ENCODE measurements at places on chromosomes 6 and 20.

DNA sequence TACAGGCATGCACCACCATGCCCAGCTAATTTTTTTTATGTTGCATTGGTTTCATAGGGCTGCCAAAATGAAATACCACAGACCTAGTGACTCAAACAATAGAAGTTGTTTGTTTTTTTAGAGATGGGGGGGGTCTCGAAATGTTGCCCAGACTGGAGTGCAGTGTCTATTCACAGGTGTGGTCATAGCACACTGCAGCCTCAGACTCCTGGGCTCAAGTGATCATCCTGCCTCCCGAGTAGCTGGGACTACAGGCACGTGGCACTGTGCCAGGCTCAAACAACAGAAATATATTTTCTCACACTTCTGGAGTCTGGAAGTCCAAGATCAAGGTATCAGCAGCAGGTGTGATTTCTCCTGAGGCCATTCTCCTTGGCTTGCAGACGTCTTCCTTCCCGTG is 6.6 kb upstream of the SLC16A10 start:
- DNase-seq, result no peak

DNA sequence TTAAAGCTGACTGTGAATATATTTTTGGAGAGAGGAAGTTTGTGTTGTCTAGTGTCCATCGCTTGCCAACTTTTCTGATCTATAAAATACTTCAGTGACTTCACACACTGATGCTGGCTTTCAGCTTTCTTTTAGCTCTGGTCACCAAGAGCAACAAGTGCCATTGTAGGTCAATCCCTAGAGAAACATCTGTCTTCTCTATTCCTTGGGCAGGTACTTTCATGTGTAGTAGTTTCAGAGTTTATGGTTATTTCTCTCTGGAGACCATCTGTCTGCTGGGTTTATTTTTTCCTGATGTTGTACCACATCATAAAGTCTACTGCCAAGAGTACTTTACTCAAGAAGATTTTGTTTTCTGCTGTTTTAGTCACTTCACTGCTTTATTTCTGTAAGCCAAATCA is 249.9 kb downstream of the KHDC1L start:
- DNase-seq, result no peak

GRCh38 chr6:121839896-121840295 is 404.4 kb downstream of the GJA1 start:
- no peak for DNase-seq

GRCh38 chr6:121439475-121439874 is 4.0 kb downstream of the GJA1 start:
- DNase-seq, result no peak

DNA sequence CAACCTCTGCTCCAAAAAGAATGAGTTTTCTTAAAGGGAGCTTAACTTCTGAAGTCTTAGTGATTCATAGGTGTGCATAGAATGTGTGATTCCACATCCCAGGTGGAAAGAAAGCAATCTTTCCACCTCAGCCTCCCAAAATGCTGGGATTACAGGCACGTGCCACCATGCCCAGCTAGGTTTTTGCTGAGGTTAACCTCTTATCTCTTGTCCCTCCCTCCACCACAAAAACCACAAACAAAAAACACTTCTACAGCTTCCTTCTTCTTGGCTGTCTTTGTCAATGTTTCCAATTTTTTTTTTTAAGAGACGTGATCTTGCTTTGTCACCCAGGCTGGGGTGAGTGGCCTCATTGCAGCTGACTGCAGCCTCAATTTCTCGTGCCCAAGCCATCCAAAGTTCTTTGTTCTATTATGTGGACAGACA is 8.1 kb upstream of the CSE1L start:
- no peak for DNase-seq

- no peak for DNase-seq
Observed at GRCh38 chr20:7503501-7503900, 436.8 kb downstream of the HAO1 start.

- no peak for DNase-seq
Observed at GRCh38 chr6:6683969-6684833, 95.7 kb downstream of the LY86 start.

DNA sequence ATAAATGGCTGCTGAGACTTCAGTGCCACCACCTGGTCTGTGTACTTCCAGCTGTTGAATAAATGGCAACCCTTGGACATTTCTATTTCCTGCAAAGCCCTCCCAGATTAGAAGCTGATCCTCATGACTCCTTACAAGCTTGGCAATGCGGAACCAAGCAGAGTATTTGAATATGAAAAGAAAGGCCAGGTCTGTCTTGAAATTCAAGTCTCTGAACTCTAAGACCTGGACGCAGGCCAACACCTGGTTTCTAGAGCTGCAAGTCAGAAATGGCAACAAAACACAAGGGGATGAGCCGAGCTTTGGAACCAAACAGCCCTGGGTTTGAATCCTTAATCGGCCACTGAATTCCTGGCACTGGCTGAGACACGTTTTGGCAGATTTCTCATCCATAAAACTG is 353.4 kb downstream of the PTPRT start:
- DNase-seq, result no peak

GRCh38 chr6:4564801-4565271 is 211.4 kb upstream of the CDYL start:
- DNase-seq, result no peak

- DNase-seq, result no peak
Observed at GRCh38 chr20:46850416-46850815, 44.2 kb upstream of the EYA2 start.

- no peak for DNase-seq
Observed at GRCh38 chr20:63503524-63503923, 4.6 kb upstream of the EEF1A2 start.

DNA sequence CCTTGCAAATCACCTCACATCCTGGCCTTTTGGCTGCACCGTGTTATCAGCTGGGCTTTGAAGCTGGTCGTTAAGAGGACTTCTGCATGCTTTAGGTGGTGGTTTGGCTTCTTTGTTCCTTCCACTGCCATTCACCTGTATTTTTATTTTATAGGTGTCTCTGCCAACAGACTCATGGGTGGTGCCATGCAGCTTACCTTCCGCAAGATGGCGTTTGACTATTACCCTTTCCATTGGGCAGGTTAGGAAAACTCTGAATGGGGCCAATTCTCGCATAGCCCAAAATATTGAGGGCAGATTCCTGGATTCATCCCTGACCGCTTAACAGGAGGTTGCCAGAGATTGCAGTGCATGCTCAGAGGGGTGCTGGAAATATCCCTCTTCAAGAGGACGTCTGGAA is 32.4 kb downstream of the TAF11 start:
- no peak for DNase-seq

DNA sequence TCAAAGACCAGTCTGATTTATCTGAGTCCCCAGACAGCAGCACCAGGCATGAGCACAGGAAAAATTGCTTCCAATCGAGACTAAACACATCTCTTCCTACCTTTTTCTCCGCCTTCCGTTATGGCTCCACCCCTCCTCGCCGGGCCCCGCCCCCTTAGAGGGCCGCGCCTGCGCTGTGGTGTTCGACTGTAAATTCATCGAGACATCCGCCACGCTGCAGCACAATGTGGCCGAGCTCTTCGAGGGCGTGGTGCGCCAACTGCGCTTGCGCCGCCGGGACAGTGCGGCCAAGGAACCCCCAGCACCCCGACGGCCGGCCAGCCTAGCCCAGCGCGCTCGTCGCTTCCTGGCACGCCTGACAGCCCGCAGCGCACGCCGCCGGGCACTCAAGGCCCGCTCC is 8.9 kb downstream of the REM1 start:
- DNase-seq, result no peak

DNA sequence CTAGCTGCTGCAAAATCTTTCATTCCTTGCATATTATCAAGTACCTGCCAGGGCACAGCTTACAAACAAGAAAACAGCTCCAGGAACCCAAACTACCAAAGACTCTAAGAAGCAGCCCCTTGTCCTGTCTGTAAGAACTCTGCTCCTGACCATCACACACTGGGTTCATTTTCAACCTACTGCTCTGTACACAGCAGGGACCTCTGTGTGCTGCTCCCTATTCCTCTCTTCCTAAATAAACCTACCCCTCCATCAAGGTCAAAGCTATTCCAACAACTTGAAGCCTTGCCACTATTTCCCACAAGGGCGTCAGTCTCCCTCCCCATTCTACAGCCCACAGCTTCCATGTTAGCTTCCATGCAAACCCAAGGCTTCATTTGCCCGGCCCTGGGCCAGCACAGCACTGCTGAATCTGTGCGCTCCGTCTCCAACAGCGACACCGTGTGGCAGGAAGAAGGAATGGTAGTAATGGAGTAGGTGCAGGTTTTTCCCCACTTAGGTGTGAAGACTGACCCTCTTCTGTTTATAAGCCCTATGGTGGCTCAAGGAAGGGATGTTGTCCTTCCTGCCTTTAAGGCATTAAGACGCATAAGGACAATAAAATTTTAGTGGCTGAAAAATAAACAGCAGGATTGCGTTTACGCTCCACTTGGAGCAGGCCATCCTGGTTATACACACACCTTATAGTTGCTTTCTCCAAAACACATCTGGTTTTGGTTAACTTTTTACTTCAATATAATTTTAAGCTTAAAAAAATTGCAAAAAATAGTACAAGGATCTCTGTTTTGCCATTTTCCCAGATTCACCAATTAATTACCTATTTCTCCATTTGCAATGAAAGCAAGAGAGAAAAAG is 115.2 kb upstream of the NXT1 start:
- peak; percentile 3 for DNase-seq

- no peak for DNase-seq
Observed at GRCh38 chr6:31490115-31490873, 7.7 kb upstream of the MICB start.

- DNase-seq, result no peak
Observed at GRCh38 chr20:5674176-5674660, 76.0 kb upstream of the SHLD1 start.

DNA sequence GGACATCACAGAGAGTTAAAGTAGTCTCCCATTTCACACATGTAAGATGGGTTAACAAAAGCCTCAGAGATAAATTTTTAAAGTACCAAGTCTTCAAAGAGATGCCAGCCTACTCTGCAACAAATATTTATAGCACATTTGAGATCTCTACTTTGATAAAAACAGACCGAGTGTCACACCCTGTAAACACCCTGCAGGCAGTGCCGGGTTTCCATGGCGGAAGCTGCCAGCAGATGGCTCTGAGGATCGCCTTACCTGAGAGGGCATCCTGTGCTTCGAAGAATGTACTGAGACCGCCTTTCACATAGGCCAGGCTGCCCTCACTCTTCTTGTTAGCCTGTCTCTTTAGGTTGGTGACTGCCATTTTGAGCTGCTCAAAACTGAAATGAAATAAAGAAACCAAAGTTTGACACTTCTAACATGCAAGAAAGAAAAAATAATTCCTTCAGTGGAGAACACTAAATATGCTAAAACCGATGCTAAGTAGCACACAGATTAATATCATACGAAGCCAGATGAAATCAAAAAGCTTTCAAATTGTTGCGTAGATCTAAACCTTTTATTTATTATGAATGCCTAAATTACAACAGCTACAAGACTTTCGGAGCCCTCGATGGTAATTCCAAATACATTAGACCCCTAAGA is 39.3 kb downstream of the HUS1B start:
- no peak for DNase-seq

DNA sequence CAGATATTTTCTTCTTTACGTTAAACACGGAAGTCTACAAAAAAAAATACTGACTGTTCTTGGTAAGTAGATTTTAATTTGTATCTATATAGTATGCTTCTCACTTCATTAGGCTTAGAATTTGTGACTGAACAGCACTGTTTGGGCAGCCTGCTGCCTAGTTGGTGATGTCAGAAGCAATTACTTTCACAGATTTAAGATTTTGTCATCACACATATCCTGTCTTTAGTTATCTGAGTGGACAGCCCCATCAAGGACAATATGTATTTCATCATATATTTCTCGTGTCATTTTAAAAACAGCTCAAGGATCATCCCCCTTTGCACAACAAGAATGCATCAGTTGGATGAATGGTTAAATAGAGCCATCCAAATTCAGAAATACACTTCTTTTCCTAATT is 338.4 kb upstream of the CITED2 start:
- DNase-seq, result no peak

DNA sequence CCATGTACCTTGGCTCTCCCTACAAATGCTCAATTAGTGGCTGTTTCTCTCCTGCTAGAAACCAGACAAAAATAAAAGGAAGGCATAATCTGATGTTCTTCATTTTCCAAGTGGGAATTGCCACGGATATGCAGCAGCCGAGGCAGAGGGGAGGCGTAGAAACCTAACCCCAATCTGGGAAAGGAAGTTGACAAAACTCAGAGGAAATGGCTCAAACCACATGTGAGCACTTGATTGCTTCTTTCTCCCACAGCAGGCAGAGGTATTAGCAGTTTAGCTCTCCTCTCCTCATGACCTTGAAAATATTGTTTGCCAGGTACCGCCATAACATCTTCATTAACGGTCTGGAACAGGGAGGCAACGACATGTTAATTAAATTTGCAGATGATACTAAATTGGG is 3.8 kb upstream of the MLN start:
- no peak for DNase-seq

- DNase-seq, result no peak
Observed at GRCh38 chr20:25738198-25738597, 41.5 kb upstream of the ZNF337 start.

GRCh38 chr6:120056085-120056484 is 706.5 kb upstream of the MAN1A1 start:
- no peak for DNase-seq

DNA sequence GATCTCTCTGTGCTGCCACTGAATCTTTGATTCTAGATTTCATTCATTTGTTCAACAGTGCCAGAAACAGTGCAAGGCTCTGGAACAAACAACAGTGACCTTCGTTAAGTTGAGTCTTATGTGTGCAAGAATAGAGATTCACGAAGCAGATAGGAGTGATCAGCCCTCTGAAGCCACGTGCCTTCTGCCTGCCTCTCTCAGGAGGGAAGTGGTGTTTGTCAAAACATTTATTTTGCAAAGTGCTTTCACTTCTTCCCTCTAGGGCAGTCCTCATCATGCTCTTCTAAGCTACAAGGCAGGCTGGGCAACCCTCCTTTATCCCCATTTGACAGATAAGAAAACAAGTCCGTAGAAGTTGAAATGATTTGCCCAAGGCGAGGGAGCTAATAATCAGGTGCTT is 204.3 kb downstream of the TFAP2C start:
- DNase-seq, result no peak

GRCh38 chr6:112307707-112308106 is 39.4 kb upstream of the RFPL4B start:
- DNase-seq, result no peak

GRCh38 chr6:105326833-105327770 is 75.8 kb downstream of the PREP start:
- no peak for DNase-seq

GRCh38 chr6:5004373-5005037 is 668 bp upstream of the RPP40 start:
- DNase-seq, result no peak

DNA sequence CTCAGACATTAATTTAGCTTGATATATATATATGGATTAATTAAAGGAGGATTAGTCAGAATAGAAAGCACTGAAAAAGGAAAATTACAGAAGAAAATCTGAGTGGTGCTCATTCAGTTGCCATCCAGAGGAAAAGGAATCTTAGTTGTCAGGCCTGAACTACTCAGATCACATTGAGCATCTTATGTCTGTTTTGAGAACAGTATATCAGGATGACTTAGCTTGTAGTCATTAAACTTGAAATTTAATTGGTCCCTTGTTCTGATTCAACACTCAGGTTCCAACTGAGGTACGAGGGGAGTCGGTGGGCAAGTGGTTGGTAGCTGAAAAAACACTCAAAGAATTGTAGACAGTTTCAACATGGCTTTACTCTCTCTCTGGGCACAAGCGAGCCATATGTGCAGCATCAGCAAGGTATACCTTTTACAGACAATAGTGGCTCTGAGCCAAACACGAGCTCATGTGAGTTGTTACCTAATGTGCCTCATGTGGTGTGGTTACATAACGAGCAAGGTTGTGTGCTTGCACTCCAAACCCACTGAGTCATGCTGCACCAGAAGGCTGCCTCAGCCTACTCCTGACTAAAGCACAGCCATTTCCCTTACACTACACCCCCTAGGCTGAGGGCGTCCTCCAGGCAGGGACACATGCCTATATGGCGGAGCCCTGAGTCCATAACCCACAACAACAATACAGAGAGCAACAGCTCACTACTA is 73.0 kb upstream of the HMGN3 start:
- DNase-seq, result no peak

Data from DMS 273 treated with DMSO at 0.1 percent for 48 hours (cell line).